ENCODE measurements at places on chromosomes 11 and 22. TPM values are rescaled to one million over a fixed set of nuclear protein-coding genes. Genes with fewer than 3 reads are reported as not detected.

GRCh38 chr11:108405706-108406105 is 61.6 kb downstream of the C11orf65 start:
- no peak for DNase-seq

- no peak for DNase-seq
Observed at GRCh38 chr11:45560913-45561281, 104.5 kb downstream of the CHST1 start.

DNA sequence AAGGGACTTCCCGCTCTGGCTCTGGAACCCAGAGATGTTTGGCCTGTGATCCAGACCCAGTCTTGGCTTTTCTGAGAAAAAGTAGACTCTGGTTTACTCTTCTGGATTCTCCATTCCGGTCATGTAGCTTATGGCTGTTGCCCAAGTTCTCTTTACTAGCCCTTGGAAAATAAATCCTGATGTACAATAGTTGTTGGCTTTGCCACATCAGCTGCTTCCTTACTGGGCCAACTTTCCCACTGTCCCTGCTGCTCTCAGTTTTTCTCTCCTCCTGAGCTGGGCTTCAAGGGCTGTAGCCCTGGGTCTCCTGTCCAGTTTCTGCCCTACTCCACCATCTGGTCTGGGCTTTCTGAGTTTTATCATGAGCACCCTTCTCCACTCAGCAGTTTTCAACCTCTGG is 12.5 kb downstream of the PATZ1 start:
- no peak for DNase-seq

- no peak for DNase-seq
Observed at GRCh38 chr22:32380991-32381390, 23.3 kb downstream of the RFPL3 start.

DNA sequence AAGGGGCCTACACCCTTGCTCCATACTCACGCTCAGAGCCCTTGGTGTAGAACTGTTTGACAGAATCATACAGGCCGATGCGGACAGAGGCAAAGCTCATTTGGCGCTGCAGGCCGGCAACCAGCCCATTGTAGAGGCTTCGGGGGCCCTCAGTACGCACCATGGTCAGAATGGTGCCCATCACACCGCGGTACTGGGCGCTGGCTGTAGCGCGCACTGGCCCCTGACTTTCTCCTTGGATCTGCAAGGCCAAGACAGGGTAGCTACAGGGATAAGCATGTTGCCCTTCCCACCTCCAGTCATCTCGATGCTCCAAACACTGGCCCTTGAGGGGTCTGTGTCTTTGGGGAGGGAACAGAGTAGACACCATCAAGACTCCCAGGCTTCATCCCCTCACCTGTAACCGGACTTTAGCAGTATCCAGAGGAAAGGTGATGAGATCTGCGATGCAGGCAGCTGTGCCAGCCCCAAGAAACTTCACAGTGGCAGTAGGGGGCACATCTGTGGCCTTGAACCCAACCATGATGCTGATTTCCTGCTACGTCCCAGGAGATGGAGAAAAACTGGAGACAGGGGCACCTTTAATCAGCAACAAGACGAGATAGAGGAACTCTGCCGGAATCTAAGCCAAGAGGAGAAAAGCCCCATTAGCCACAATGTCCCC is 4.7 kb downstream of the UCP2 start:
- no peak for DNase-seq

DNA sequence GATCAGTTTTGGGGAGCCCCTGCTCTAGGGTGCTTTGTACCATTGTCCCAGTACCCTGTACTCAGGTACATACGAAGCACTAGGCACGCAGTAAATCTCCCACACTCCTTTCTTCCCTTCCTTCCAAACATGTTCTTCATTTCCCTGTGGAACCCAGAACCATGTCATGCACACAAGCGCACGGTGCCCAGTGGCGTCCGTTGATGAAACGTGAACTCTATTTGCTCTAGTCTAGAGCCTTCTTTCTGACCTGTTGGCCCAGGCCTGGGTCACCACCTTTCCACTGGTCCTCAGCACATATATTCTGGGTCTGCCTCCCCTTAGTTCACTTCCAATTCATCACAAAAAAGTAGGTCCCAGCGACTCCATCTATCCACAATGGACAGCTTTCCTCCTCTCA is 7.0 kb downstream of the USH1C start:
- DNase-seq: no peak

DNA sequence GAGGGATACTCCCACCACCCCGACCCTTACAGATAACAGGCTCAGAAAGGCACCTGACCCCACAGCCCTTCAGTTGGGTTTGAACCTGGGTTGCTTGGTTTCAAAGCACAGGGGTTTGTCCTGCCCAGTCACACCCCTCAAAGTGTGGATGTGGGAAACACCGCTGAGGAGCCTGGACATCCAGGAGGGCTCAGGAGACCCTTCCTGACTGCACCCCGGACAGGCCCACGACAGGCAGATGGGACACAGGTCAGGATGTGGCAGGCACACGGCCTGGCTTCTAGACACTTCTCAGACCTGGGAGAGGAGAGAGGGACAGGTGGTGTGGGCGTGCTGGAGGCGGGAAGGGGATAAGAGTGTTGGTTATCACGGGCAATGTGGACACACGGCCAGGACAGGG is 932.3 kb downstream of the BRD1 start:
- no peak for DNase-seq

- no peak for DNase-seq
Observed at GRCh38 chr22:20298110-20298802, 21.6 kb downstream of the DGCR6L start.

DNA sequence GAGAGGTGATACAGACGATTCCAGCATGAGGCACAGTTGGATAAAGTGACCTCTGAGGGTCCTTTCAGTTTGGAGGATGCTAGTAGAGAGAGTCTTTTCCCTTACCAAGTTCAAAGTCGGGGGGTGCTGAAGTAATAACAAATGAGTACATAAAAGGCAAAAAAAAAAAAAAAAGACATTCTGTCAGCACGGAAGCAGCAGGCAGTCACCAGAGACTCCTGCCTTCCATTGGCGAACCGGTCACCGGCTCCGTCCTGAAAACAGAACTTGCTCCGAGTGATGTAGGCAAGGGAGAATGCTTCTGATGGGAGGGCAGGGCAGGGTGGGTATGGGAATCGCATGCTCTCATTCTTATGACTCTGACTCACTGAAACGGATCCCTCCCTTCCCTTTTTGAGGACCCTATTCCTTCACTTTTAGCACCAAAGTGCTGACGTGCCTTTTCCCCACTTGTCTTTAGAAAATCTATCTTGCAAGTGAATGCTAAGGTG is 65.9 kb downstream of the PRR5L start:
- DNase-seq: peak; percentile 86

Gene SNX32
- not detected for total RNA-seq

Gene SLC22A12
- total RNA-seq: not detected

Gene CRYBB3
- not detected for total RNA-seq

Gene ADM2
- 9.2 TPM for total RNA-seq

Gene VSIG10L2
- total RNA-seq: not detected

All from NCI-H460 (cell line).